ENCODE measurements at places on chromosomes 6 and 20.

DNA sequence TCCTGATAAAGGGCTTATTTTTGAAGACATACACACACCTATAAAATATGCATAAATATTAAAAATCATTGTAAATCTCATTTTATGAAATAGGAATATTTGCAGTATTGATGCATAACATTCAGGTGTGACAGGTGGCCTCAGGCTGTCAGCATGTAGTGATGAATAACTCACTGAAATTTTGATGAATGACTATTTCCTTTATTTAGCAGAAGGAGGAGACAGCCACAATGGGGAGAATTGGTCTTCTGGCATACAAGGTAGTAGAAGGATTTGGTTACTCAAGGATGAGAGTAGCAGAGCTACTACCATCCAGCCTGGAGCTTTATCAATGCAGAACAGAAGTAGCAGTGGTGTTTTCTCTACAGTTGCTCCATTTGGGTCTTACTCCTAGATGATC, 47.2 kb downstream of the RGS17 start:
- no peak for DNase-seq

DNA sequence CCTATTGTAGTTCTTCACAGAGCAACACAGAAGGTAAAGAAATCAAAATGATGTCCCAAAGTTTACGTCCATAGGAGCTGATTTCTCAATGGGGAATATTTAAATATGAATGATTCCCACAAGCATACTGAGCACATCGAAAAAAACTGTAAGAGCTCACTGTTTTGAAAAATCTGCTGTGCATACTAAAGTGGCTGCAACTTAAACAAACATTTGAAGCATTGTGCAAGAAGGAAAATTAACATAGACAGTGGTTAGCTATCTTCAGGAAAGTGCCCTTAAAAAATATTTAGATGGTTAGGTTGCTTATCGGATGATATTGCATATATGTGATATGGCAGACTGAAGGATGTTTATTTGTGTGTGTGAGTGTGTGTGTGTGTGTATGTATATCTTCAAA, 747.6 kb downstream of the RFPL4B start:
- DNase-seq, result no peak

DNA sequence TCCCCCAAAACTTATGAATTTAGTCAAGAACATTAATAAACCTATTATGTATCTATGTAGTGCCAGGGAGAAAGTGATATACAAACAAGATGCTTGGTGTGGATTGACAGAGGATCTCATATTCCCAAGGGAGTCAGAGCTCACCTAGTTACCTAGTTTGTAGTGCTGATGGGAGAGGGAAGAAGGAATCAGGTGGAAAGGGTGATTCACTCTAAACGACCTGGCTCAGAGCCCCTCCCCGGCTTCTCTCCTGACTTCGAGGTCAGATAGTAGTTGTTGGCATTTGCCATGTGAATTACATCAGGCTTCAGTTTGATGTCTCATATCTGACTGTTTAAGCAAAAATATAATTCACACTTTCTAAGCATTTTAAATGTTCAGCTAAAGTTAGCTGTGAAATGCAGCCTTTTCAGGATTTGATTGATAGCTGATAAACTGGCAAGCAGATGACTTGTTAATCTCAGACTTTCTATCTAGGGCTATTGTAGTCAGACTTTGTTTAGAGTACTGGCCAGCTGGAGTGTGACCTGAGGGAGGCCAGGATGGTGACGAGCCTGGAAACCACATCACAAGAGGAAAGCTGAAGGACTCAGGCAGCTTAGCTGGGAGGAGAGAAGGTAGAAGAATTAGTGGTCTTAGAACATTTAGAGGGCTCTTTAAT, 123.7 kb downstream of the AKAP7 start:
- no peak for DNase-seq

GRCh38 chr6:24919056-24919892, 16.5 kb downstream of the RIPOR2 start:
- DNase-seq, result no peak

DNA sequence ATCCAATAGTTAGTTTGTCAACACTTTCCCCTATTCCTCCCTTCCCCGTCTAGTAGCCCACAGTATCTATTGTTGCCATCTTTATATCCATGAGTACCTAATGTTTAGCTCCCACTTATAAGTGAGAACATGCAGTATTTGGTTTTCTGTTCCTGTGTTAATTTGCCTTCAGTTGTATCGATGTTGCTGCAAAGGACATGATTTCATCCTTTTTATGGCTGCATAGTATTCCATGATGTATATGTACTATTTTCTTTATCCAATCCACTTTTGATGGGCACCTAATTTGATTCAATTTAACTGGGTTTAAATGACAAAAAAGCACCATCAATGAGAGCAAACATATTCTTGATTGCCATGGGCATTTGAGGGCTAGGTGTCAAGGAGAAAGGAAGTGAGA, 321.5 kb upstream of the TBX18 start:
- DNase-seq, result no peak

DNA sequence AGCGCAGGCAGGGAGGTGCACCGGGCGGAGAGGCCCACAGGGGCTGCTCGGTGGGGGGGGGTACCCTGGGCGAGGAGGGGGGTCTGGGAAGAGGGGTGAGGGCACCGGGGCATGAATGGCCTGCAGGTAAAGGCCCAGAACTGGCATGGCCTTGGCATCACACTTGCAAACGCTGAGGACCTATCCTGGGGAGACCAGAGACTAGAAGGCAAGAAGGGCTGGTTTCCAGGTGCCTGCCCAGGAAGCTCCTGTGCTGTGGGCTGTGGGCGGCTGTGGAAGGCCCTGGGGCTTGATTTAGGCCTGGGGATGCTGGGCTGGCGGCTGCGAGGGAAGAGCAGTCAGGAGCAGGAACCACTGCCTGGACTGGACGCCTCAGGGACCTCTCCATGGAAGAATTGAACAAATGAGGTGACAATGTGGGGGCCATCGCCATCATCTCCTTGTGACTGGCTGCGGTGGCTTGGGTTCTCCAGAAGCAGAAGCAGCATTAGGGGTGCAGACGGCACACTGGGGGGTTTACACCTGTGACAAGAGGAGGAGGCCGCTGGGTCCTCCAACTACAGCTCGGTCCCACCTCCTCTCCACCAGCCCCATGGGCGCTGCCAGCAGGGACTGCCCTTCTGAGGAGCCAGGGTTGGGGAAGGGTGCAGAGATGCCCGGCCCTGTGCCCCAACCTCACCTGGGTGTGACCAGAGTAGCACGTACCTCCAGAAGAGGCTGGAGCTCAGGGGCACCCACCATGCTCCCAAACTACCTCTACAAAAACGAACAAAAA, 32.1 kb upstream of the IRF4 start:
- DNase-seq, result no peak

- no peak for DNase-seq
These were observed 33.9 kb upstream of the VGLL2 start for GRCh38 chr6:117231466-117231865.

GRCh38 chr6:22570185-22570551, 802 bp downstream of the HDGFL1 start:
- DNase-seq, result no peak

GRCh38 chr6:33685411-33686224, 25.9 kb downstream of the UQCC2 start:
- DNase-seq, result no peak
